ENCODE measurements at places on chromosomes 3 and 15.
A peak's percentile ranks its signal among the peaks of the same experiment; 100 is the strongest.

DNA sequence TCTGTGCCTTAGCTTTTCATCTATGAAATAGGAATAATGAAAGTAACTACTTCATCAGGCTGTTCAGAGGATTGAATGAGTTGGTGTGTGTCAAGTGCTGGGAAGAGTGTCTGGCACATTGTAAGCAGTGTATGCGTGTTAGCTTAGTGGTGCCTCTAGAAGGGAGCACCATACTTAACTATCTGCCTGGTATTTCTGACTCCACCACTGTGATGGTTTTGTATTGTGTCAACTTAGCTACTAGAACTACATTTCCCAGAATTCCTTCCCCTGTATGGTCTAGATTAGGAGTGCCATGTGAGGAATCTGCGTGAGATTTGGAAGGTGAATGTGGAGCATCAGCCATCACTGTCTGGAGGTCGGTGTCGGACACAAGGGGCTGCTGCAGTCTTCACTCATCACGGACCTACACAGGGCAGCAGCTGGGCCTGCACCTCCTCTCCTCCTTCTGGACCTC is 115.4 kb upstream of the GALNT15 start:
- no peak for DNase-seq

- no peak for DNase-seq
Observed at GRCh38 chr3:37537914-37538691, 323.6 kb upstream of the CTDSPL start.

- DNase-seq: no peak
Observed at GRCh38 chr3:170585008-170585936, 603 bp downstream of the SLC7A14 start.

DNA sequence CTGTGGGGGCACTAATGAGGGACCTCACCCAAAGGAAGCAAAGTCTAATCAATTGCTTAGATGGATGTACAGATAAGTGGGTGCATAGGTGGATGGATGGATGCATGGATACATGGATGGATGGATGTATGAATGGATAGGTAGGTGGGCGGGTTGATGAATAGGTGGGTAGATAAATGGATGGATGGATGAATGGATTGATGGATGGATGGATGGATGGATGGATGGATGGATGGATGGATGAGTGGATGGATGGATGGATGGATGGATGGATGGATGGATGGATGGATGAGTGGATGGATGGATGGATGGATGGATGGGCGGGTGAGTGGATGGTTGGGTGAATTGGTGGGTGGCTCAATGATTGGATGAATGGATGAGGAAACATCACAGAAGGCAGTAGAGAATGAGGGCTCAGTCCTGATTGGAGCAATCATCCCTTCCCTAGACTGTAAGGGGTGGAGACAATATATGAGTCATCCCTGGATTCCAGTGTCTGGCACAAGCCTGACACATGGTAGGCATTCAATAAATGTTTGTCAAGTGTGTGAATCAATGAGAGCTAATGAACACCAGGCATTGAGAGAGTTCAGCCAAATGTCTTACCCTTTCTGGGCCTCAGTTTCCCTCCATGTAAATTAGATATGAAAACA is 40.4 kb upstream of the PXYLP1 start:
- DNase-seq: no peak

GRCh38 chr15:68488290-68488689 is 56.3 kb upstream of the ITGA11 start:
- DNase-seq: no peak

GRCh38 chr3:153829606-153830170 is 291.5 kb upstream of the ARHGEF26 start:
- DNase-seq: no peak

DNA sequence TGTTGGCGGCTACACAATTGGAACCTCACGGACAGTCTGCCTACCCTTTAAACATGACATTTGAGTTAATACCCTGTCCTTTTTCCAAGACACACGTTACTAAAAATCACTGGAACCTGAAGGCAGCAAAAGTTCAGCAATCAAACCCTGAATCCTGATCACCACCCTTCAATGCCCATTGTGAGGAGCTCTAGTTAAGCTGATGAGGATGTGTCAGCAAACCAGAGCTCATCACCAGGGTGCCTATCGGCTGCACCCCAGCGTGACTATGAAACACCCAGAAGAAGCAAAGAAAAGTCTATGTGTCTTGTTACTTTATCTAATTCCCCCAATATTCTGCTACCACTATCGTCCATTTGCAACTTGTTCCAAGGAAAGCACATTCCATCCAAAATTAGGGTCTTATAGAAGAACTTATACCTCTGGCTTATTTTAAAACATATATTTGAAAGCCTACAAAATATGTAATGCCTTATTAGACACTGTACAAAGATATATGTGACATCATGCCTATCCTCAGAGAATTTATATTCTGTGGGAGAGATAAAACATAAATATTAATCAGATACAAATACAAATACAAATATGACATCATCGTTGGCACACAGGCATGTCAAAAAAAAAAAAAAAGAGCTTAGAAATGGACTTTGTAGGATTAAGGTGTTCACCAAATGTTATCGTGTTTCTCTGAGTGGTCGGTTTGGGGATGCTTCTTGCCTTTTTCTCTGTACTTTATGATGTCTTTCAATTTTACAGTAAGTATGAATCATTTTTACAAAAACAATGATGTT is 219.7 kb upstream of the SETMAR start:
- DNase-seq: no peak

- DNase-seq: no peak
Observed at GRCh38 chr3:117622171-117622841, 912.7 kb downstream of the TUSC7 start.

DNA sequence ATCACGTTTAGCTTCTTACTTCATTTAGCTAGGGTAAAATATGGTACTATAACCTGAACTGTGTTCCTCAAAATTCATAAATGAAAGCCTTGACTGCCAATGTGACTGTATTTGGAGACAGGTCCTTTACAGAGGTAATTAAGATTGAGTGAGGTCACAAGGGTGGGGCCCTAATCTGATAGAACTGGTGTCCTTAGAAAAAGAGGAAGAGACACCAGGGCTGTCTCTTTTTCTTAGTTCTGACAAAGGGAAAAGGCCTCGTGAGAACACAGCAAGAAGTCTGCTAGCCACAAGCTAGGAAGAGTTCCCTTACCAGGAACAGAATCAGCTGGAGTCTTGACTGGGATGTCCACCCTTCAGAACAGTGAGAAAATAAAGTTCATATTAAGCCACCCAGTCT is 162.7 kb downstream of the GMNC start:
- no peak for DNase-seq

DNA sequence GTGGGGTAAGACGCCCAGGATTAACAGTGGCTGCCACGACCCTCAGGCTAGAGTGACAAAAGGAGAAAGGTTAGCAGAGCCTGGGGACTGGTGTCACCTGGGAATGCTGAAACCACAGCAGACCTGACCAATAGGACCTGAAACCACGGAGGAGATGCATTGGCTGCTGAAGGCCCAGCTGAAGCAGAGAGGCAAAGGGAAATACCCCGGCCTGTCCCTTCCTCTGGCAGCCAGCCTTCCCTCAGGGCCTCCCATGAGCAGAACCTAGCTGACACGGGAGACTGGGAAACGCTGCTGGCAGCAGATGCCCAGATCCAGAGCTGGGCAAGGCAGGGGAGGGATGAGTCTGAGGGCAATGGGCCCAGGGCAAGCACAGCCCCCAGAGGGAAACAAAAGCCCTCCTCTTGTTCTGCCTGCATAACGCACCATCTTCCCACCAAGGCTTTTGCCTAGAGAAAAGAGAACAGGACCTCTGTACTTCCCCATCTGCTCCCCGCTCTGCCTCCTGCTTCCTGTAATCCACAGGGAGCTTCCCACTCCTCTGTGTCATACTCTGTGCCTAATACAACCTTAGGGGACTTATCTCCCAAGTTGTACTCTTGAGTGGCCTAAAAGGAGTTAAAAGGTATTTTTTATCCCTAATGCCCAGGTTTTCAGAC is 216.2 kb downstream of the ABHD5 start:
- DNase-seq: no peak

- DNase-seq: no peak
Observed at GRCh38 chr3:50378024-50378423, 18.7 kb upstream of the TMEM115 start.

- DNase-seq: no peak
Observed at GRCh38 chr15:68590721-68591389, 12.1 kb downstream of the CORO2B start.

- no peak for DNase-seq
Observed at GRCh38 chr3:52053307-52054304, 2.8 kb downstream of the DUSP7 start.

DNA sequence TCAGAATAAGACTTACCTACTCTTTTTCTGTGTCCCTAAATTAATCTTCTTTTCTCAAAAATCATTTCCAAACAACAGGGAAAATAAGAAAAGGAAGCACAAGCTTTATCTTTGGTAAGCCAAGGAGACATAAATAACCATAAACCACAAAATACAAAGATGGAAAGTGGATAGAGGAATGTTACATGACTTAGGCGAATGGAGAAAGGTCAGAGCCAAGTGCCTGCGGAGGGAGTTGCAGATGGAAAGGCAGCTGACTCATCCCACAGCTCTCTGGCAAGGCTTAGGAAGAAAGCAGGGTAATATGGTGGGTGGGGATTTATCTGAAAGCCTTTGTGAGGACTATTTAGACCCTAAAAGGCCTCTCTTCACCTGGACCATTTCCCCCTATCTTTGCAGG is 72.8 kb downstream of the GALK2 start:
- DNase-seq: no peak

DNA sequence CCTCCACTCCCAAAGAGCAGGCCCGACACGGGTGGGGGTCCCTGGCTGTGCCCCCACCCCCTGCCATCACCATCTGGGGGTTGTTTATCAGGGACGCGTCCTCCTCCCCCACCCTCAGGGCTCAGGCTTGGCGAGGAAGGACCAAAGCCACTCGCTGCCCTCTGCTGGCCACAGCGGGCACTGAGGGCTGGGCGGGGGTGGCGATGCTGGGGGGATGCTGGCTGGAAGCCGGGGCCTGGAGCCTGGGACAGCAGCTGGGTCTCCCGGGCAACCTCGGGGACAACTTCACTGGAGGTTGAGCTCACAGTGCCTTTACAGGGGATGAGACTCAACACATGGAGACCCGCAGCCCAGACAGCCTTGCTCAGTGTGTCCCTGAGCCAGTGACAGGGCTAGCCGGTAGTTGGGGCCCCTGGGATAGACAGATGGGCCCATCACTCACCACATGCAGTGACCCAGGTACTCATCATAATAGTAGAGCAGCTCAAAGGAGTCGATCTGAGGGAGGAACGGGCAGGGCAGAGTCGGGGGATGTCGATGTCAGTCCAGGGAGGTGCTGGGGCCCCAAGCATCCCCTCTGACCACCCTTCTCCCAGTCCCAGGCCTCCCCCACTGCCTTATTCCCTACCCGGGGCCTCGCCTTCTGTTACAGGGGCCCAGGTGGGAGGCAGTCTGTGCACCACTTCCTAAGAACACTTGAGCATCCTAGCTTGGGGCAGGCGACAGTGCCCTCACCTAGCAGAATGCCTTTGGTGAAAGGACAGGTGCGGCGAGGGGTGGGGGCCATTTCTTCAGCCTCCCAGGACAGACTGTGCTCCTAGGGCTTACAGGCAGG is 5.9 kb upstream of the CALML4 start:
- peak; percentile 35 for DNase-seq

DNA sequence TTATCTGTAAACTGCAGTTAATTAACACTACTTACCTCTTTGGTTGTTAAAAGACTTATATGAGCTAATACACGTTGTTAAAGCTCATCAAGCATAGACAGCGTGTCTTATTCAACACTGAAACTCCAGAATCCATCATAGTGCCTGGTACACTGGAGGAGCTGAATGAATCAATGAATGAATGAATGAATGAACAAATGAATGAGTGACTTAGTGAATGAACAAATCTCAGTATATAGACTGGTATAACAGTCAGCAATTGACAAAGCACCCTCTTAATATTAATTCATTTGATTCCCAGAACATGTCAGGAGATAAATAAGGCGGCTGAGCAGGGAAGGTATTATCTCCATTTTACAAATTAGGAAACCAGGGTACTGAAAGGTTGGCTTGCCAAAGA is 7.1 kb downstream of the CASR start:
- DNase-seq: no peak

- no peak for DNase-seq
Observed at GRCh38 chr15:37094915-37095711, 5.2 kb downstream of the MEIS2 start.

DNA sequence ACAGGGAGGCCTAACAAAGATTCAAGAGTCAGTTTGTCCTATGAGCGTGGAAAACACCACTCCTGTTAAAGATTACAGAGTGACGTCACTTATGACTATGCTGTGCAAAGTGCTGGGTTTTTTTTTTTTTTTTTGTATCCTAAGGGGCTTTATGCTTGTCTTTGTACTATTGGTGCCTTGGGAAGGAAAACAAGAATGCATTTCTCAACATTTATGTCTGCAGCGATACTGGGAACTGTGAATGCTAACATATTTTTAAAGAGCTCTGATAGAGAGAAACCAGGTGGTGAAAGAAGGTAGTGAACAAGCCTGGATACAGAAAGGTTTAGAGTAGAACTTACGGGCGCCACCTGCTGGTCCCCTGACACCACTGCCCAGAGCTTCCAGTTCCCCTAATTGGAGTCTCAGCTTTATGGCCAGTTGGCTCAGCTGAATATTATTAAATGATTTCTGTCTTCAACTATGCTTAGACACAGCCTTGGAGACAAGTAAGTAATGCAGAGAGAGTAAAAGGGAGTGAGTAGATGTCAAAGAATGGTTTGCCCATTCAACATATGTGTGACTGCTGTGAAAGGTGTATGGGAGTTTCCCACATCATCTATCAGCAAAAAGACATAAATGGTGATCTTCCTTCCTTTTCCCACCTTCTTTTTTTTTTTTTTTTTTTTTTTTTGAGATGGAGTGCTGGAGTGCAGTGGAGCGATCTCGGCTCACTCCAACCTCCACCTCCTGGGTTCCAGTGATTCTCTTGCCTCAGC is 807.9 kb upstream of the CFAP20DC start:
- no peak for DNase-seq

GRCh38 chr15:48333540-48333939 is 2.3 kb downstream of the DUT start:
- DNase-seq: no peak

DNA sequence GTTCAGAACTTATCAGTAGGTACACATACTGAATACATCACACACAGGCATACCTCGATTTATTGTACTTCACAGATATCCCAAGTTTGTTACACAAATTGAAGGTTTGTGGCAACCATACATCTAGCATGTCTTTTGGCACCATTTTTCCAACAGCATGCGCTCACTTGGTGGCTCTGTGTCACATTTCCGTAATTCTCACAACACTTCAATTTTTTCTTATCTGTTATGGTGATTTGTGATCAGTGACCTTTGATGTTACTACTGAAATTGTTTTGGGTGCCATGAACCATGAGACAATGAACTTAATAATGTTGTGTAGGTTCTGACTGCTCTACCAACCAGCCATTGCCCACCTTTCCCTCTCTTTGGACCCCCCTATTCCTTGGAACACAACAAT is 10.8 kb downstream of the PARL start:
- DNase-seq: no peak

- DNase-seq: peak; percentile 18
Observed at GRCh38 chr3:23202921-23203707, at the start of gene UBE2E2. Gene UBE2E2 (plus strand): TSS chr3:23203327.

DNA sequence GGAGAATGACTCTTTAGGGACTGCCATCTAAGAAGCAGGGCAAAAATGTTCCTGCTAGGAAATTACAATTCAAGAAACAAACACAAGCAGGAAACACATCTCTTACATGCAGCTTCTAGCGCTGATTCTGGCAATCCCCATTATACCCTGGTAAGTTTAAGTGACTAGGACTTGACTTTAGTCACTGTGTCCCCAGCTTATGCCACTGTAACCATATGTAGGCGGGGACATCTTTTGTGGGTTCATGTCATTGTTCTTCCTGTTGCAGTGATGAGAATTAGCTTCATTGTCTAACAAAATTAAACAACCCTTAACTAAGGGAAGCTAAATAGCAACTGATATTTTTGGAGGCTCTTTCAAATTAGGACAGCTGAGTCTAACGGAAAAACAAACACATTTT is 17.9 kb upstream of the FAM81A start:
- DNase-seq: no peak
